SIG-M5 (cell line): ENCODE measurements at places on chromosomes 3 and 15.
A peak's percentile ranks its signal among the peaks of the same experiment; 100 is the strongest.

DNA sequence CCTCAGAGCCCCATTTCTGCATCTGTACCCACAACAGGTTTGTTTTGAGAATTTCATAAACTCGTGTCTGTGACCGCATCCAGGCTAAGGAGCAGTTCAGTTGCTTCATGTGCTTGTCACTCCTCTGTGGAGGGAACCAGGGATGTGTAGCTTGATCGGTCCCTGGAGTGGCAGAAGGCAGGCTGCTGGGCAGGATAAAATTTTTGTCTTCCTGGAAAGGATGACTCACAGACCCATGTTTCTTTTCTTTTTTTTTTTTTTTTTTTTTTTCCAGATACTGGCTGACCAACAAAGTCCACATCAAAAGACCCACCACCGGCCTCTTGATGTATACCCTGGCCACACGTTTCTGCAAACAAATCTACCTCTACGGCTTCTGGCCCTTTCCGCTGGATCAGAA lies 70.1 kb downstream of the ST8SIA2 start:
- no peak for DNase-seq

- DNase-seq: no peak
Measured at GRCh38 chr3:135495891-135496290, 469.6 kb upstream of the PPP2R3A start.

DNA sequence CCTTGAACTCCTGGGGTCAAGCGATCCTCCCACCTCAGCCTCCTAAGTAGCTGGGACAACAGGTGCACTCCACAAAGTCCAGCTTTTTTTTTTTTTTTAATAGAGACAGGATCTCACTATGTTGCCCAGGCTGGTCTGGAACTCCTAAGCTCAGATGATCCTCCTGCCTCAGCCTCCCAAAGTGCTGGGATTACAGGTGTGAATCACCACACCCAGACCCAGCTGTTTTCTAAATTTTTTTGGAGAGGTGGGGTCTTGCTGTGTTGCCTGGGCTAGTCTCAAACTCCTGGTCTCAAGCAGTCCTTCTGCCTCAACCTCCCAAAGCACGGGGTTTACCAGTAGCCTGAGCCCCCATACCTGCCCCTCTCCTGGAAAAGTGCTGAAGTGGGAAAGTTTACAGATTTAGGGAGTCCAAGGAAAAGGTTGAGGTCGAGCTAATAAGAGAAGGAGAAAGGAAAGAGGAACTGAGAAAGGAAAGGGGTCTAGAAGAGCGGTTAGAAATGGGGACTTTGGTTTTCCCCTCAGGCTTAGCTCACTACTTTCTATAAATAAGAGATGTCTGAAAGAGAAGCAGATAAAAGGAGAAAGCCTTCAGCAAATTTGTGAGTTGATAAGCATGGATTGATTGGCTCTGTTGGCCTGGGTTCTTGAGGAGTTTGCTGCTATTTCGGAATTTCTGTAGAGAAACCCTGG lies 23.6 kb downstream of the UBE2E1 start:
- peak; percentile 56 for DNase-seq

- no peak for DNase-seq
Measured at GRCh38 chr15:81828135-81828534, 217.7 kb downstream of the MEX3B start.

GRCh38 chr3:100087198-100087597 lies 27.1 kb downstream of the FILIP1L start:
- DNase-seq: no peak

DNA sequence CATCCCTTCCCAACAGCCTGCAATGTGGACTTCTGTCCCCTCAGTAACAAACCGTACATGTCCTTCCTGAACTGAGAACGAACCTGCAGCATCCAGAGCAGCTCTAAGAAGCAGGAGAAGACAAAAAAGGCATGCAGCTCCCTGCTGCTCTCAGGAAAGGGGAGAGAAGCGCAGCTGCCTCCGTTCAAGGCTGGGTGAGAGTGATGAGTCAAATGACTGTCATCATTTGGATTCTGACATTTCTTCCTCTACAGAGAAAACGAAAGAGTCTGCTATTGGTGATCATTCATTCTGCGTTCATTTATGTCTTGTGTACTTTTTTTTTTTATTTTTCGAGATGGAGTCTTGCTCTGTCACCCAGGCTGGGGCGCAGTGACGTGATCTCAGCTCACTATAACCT lies 677.8 kb downstream of the FHIT start:
- no peak for DNase-seq
